ENCODE measurements at places on chromosomes 7 and 10.

DNA sequence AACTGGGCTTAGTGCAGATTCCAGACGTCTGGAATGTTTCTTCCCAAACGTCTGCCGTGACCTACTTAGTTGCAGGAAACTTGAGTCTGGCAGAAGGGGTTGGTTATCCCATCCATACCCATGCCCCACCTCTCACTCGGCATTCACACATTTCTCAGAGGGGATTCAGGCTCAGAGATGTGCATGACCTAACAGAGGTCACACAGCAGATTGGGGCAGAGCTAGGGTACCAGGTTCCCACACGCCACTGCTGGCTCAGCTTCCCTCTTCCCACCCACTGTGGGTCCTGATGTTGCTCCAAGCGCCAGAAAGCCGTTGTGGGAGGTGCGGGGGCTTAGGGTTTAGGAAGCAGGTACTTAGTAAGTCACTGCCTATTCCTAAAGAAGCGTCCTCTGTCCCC is 3.0 kb downstream of the UCMA start:
- DNase-seq, result no peak

DNA sequence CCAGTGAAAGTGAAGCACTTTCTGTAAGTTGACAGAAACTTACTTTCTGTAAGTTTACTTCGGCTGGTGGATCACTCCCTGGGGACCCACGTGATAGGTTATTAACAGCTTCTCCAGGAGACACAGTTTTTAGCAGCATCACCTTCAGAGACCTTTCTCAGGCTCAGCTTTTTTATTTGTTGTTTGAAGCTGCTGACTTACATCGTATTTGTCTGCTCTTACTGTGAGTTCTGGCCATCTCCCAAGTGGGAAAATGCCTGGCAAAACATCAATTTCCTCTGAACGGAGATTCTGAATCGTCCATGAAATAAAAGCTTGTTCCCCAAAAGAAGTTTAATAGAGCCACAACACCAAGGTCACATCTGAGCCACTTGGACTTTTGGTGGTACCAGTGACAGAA is 178.7 kb upstream of the PODXL start:
- no peak for DNase-seq

DNA sequence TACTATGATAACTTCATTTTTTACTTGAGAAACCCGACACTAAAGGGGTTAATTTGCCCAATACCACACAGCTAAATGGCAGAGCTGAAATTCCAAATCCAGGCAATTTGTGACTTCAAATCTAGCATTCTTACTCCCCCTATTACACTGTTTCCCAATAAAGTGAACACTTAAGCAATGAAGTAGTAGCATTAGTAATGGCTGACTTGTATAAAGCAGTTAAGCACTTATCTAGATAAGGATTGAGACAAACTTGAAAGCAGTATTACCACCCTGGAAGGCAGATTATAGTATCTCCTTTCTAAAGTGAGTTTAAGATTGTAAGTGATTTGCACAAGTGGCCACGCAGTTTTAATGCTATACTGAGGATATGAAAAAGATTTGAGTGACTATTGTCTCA is 39.3 kb downstream of the WASL start:
- DNase-seq, result no peak

- DNase-seq, result no peak
Measured at GRCh38 chr10:11895598-11895997, 72.4 kb downstream of the PROSER2 start.

GRCh38 chr7:67843001-67843565 is 846.5 kb downstream of the TYW1 start:
- DNase-seq, result no peak

- no peak for DNase-seq
Measured at GRCh38 chr7:150340875-150341262, 560 bp downstream of the RARRES2 start.

DNA sequence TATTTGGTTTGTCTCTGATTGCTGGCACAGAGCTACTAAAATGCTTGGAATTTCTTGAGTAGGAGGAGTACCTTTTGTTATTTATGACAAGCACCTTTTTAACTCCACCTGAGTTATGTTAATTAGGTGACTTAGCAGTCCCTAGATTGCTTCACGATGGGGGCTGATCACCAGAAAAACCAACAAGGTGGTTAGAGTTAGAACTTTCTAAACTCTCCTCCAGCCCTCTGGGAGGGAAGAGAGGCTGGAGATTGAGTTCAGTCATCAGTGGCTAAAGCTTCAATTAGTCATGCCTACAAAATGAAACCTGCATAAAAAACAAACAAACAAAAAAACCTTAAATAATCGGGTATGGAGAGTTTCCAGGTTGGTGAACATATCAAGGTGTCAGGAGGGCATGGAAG is 23.6 kb upstream of the ING3 start:
- DNase-seq, result no peak

- no peak for DNase-seq
Measured at GRCh38 chr10:110786172-110786571, 85.6 kb upstream of the PDCD4 start.
